ENCODE measurements at places on chromosomes 5 and 9.

DNA sequence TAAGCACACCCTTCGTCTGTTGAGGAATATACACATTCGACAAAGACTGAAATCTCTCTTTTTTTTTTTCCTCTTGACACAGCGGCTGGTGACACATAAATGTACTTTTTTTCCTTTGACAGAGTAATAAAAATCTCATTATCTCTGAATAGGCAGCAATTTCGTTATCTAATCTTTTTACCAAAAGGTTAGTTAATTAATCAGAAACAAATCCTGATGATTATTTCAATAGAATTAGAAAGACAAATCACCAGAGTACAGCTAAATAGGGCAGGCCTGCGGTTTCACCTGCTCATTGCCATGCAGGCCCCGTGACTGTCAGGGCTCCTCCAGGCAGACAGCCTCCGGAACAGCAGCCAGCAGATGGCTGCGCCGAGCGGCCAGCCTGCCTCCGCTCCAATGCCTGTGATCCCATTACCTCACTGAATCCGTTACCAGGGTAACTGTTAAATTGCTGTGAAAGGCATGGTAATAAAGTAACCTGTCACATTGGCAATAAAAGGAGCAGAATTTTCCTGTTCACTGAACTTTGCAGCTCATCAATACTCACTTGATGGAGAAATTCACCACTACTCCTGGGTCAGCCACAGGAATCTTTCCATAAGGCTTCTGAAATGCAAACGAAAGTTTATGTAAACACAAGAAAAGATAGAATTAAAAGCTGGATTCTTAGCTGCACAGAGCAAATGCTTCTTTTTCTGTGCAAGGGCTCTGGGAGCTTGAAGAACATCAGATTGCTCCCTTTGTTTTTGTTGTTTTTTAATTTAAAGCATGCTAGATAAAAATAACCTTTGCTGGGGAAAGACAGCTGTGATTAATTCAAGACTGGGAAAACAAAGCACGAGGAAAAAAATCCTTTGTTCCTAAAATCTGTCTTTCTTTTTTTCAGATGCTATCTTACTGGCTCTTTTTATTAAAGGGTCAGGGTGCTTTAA, 666.4 kb upstream of the ZNF608 start:
- no peak for DNase-seq

- peak; percentile 56 for DNase-seq
These were observed 53.6 kb downstream of the SEMA4D start for GRCh38 chr9:89444274-89444673.

DNA sequence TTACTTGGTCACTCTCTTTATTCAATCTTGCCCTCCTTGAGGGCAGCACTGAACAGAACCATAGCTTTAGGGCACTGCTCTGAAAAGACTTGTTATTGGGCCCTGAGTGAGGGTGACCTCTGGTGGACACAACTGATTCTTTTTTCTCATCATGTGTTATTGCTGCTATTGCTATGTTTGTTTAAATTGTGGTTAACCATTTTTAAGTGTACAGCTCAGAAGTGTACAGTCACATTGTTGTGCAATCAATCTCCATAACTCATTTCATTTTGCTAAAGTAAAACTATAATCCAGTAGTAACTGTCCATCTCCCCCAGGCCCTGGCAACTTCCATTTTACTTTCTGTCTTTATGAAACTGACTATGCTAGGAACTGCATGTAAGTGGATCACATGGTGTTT, 351.1 kb upstream of the RIOK2 start:
- DNase-seq, result peak; percentile 37

DNA sequence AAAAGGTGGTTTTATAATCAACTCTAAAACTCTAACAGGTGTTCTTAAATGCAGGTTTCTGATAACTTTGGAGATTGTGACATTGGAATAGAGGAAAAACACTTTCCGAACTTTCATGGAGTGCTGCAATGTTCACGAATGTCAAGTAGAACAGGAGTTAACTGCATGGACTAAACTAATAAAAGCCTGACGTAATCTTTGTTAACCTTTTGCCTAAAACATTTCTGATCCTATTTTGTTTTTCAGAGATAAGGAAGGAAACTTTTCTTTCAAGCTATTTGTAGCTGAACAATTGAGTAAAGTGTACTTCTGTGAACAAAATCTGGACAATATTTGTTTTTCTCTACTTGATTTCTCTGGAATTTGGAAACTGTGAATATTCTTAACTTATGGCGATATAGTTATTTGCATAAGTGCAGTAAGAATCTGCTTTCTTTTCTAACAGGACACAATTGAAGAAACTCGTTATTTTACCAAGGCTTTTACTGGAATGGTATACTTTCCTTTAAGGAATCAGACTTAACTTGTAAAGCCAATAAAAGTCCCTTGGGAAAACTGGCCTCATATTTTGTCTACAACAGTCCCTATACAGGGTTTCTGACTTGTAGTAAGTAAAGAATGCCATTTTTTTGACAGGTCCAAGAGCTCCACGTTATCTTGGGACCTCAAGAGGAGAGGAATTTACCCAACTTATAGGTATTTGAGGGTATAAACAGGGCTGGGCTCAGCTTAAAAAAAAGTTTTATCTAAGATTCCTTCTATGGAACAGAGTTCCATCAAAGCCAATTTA, 154.7 kb downstream of the NXNL2 start:
- no peak for DNase-seq

DNA sequence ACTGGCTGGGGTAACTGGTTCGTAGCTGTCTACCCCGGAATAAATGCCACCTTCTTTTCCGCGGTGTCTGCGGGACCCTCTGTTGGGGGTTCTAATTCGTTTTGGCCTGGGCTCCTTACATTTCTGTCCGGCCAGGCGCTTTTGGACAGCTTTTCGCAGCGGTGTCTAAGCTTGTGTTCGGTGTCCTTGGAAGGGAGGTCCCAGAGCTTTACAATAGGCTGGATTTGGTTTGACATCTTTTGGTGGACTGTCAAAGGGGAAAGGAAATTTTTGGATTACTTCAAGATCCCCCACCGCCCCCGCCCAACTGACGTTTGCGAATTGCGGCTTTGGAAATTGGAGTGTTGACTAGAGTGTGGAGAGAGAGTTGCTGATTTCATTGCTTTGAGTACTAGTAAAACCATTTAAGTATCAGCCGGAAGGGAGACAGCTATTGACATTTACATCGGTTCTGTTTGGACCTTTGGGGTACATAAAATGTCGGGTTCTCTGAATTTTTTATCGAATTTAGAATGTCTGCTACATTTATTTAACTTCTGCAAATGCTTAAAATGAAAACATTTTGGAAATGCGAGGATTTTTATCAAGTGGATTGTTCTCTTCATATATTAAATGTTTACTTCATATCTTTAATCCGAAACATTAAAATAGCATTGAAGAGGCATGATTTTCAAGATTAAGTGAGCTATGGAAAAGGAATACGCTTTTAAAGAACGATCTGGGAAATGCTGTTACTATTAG, 4.7 kb upstream of the PURA start:
- no peak for DNase-seq

All from activated CD4-positive, alpha-beta T cell treated with anti-CD3 and anti-CD28 coated beads, Interleukin-2, amount 50 U/mL, for 16 hours (primary cell).